Germinal center (tissue), 1 donor: ENCODE measurements at places on chromosomes 11 and 22.

- no peak for DNase-seq
Measured at GRCh38 chr11:57405271-57405860, 14.9 kb upstream of the PRG2 start.

GRCh38 chr11:35814081-35814695 is 129.7 kb upstream of the LDLRAD3 start:
- DNase-seq = no peak

GRCh38 chr11:127074151-127074761 is 73.7 kb upstream of the KIRREL3 start:
- peak; percentile 9 for DNase-seq

DNA sequence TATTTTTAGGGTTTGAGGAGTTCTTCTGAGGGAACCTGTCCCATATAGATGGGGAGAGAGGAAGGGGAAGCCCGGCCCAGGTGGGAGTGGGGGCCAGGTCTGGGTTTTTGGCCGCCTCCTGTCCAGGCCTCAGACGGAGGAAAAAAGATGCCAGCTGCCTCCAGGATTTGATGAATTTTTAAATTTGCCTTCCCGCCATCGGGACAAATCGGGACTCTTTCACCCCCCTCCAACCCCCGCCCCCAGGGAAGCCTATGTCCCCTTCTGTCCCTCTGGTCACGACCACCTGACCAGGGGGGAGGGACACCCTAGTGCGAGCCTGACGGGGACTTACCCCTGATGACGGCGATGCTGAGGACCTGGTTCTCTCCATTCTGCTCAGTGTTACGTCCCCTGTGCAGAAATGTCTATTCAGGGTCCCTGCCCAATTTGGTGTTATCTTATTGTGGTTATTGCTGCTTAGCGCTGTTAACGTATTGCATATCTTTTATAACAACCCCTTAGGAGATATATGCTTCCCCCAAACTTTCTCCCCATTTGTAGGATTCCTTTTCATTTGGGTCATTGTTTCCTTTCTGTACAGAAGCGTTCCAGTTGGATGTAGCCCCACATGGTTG is 115.9 kb upstream of the GRK3 start:
- DNase-seq = peak; percentile 36

- DNase-seq = peak; percentile 13
Measured at GRCh38 chr22:17159504-17159951, 451 bp upstream of the HDHD5 start.

DNA sequence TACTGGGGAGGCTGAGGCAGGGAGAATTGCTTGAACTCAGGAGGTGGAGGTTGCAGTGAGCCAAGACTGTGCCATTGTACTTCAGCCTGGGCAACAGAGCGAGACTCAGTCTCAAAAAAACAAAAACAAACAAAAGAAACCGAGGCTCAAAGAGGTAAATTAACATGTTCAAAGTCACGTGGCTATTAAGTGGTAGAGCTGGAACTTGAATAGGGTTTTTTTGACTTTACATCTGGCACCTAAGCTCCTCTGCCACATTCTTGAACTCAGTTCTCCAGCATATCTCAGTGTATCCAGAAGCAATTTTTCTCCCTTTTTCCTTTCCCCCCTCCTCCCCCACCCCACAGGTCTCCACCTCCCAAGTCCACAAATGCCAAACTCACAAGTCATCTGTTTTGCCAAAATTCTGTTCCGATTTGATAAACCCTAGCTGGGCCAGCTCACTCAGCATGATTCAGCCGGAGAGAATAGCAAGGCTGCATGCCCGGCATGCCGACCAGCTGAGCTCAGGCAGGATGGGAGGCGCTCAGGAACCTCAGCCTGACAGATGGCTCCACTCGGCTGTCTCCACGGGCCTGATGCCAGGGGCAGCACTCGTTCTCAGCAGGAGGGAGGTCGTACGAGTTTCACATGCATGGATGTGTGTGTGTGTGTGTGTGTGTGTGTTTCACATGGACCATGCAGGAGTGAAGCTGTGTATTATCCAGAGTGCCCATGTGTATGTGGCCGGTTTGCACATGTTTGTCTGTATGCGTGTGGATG is 63.2 kb upstream of the RRAS2 start:
- no peak for DNase-seq

DNA sequence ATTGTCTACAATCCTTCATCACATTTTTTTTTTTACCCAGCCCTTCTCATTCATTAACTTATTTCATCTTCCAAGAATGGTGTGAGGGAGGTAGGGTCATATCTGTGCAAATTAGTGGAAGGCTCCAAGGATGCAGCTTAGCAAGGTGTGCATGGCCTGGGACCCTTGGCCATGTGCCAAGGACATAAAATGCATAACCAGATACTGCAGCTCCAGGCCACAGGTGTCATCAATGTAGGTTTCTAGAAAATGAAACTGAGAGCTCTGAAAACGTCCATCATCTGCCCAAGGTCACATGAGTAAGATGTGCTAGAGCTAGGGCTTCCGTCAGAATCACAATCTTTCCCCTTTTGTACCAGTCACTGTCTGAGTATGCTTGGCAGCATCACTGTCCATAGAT is 29.8 kb downstream of the ANKK1 start:
- no peak for DNase-seq

DNA sequence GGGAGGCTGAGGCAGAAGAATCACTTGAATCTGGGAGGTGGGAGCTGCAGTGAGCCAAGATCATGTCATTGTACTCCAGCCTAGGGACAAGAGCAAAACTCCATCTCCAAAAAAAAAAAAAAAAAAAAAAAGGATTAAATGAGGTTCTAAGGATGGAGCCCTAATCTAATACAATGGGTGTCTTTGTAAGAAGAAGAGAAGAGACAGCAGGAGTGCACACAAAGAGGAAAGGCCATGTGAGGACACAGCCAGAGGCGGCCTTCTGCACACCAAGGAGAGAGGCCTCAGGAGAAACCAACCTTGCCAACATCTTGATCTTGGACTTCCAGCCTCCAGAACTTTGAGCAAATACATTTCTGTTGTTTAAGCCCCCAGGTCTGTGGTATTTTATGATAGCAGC is 66.6 kb upstream of the CECR2 start:
- no peak for DNase-seq

DNA sequence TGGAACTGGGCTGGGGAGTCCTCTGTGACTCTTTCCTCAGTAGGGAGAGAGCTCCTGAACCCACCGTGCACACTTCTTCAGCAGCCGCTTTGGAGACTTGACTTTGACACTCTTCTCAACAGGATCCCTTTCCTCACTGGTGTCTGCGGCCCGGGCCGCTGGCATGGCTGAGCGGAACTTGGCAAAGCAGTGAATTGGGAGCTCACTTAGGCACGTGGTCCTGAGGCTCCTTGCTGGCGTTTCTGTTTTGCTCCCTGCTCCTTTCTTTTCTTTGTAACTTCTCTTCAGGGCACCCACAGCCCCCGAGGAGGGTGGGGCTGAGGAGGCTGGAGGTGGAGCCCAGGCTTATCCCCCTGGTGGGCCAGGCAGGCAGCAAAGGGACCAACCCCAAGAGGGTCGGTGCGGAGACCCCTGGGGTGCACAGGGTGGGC is 8.4 kb upstream of the KCNQ1OT1 start:
- no peak for DNase-seq

GRCh38 chr11:88384669-88385005 is 47.1 kb upstream of the CTSC start:
- no peak for DNase-seq

DNA sequence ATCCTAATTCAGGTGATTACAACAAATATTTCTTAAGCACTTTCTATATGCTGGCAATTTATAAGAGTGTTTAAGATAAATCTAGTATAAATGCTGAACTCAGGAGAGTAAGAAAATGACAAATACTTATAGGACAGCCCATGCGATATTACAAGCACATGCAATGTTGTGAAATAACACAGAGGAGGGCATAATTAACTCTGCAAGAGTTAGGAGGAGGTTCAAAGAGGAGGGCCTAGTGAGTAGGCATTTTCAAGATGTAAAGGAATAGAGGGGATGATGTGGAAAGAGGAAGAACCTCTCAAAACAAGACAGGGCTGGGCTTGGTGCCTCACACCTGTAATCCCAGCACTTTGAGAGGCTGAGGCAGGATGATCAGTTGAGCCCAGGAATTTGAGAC is 37.1 kb upstream of the IL17RA start:
- DNase-seq = no peak

DNA sequence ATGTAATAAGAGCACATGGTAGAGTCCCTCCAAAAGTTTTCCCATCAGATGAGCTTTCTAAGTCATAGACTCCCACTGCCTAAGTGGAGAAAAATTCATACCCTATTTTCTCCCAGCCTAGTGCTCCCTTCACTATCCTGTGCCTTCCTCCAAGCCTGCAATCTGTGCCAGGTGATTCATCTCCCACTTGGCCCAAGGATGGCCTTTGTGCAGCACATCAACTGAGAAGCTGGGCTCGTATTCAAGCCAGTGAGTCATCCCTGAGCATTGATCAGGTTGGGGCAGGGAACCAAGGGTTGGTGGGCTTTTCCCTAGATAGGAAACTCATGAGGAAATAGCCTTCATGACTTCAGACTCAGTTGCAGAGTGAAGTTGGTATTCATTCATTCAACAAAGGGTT is 64.6 kb downstream of the PANX1 start:
- DNase-seq = no peak

DNA sequence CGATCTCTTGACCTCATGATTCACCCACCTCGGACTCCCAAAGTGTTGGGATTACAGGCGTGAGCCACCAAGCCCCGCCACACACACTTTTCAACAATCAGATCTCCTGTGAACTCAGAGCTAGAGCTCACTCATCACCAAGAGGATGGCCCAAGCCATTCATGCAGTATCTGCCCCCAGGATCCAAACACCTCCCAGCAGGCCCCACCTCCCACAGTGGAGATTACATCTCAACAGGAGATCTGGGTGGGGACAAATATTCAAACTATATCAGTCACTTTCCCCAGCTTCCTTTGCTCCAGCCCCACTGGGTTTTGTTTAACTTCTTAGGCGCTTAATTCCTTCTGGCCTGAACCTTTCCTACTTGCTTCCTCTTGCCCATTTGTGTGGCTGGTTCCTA is 26.3 kb upstream of the SORL1 start:
- DNase-seq = no peak

- no peak for DNase-seq
Measured at GRCh38 chr22:35069541-35069940, 3.6 kb downstream of the ISX start.

DNA sequence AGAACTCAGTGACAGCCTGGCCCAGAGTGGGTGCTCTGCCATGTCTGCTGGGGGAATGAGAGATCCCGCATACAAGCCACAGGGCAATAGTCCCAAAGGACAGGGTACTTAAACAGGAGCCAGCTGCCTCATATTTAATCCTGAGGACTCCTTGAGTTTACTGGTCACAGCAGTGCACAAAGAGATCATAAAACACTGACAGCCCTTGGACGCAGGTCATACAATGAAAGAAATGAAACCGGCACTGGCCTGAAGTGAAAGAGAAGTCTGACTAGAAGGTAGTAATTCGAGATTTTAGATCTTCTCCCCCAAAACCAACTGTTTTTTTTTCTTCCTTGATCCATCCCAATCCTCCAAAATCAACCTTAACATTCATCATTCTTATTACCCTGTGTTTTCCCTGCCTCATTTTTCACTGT is 299.8 kb upstream of the SYN3 start:
- no peak for DNase-seq

DNA sequence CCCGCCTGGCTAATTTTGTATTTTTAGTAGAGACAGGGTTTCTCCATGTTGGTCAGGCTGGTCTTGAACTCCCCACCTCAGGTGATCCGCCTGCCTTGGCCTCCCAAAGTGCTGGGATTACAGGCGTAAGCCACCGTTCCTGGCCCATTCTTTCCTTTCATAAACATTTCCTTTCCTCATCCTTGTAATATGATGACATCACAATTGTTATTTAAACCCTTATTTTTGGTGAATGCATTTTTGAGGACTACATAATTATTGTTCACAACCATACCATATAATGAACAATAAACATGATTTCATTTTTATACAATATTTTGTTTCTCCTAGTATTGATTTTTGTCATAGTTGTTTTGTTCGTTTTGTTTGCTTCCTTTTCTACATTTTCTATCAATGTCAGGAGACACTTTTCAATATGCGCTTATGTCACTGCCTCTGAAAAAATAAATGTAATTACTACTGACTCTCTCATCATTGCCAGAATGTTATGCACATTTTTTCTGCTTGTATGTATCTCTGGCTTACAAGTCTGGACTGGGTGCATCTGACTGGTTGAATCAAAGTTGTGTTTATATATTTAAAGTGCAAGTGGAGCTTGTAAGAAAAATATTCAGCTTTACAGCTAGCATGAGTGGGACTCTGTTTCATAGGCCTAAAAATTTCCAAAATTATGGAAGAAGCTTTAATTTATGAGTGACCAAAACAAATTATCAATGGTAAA is 2286.3 kb upstream of the RAG2 start:
- no peak for DNase-seq

GRCh38 chr22:50469377-50470305 is 5.2 kb downstream of the SBF1 start:
- peak; percentile 95 for DNase-seq

- DNase-seq = peak; percentile 76
Measured at GRCh38 chr11:288478-289397, at the start of gene PGGHG. TSS of gene PGGHG (plus strand) at chr11:289126. CDS start at chr11:289817, 691 bp downstream.

DNA sequence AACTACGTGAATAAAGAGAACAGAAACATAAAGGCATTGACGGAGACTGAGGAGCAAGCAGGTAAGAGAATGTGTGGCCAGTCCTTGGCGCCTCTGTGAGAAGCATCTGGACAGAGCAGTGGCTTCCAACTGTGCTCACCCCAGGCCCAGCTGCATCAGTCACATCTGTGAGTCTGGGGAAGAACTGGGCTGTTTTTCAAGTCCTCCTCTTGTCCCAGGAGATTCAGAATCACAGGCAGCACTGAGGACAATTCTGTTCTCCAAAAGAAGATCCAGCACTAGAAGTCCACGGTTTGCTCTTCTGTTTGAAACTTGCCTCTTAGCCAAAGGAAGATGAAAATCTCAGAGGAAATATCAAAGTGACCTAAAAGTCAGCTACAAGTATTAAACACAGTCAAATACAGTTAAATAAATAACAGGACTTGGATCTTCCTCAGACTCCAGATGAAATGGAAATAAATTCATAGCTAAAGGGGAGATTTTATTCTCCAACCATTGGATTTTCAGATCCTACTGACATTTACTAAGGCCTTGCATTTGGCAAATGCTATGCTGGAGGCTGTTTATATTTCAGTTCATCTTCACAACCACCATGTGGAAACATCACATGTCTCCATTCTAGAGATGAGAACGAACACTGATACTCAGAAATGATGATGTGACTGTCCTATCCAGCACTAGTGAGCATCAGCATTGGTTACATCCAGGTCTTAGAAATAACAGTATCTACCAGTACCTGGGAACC is 14.1 kb downstream of the FAM181B start:
- DNase-seq = no peak
